Gastroesophageal sphincter (tissue), 4 donors: ENCODE measurements at places on chromosomes 5 and 9.

GRCh38 chr5:158753354-158753753 lies 346.4 kb downstream of the EBF1 start:
- no peak for ATAC-seq

DNA sequence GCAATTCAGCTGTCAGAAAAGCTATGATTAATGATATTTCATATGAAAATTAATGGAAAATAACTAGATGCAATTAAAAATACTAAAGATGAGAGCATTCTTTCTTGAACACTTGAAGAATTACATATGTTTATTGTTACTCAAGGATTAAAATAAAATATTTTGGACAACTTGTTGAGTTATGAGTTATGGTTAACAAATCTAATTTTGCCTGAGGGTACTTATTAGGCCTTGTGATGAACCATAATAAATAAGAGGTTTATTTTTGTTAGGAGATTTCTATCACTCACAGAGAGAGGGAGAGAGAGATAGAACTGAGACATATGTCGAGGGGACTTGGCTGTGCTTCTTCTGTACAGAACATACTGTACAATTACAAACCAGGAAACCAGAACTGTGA lies 183.7 kb downstream of the ISL1 start:
- ATAC-seq = no peak

GRCh38 chr9:526904-527591 lies 312.4 kb downstream of the DOCK8 start:
- ATAC-seq = no peak

DNA sequence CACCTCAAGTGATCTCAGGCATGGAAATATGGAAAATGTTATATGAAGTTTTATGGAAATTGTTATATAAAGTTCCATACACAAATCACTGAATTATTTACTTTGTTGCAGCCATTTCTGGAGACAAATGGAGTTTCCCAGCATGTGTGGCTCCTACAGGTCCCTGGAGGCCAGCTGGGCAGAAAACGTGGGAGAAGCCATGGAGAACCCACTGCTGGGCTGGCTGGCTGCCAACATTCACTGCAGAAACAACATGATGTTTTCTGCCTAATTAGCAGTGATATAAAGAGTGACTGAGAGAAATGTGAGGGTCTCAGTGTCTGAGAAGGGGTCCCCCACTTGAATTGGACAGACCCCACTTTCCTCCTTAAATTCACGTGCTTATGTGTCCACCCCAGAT lies 208.8 kb upstream of the IRX2 start:
- ATAC-seq = no peak

- peak; percentile 84 for ATAC-seq
Measured at GRCh38 chr5:179393078-179393477, 47.8 kb upstream of the ADAMTS2 start.

DNA sequence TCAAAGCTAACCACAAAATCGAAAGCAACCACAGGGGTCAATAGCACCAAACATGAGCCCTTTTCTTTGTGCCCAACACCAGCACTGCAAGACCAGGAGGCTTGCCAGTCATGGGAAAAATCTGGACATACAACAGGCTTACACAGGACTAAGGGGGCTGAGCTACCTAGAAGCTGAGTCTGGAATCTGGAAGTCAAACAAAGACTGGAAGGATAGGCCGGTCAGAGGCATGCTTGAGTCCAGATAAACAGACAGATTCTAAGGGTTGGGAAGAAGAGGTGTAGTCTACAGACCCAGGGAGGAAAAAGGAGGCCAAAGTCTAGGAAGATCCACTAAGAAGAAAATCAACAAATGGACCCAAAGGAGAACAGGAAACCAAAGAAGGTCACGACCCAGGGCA lies 73.3 kb downstream of the MYO10 start:
- no peak for ATAC-seq

DNA sequence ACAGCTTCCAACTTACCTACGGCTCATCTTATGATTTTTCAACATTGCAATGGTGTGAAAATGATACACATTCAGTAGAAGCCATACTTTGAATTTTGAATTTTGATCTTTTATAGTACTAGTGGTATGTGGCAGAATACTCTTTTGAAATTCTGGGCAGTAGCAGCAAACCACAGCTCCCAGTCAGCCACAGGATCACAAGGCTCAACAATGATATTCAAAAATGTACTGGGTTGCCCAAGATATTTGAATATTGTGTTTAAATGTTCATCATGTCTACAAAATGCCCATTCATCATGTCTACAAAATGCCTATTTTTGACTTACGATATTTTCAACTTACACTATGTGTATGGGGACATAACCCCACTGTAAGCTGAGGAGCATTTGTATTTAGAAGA lies 81.3 kb upstream of the PRR16 start:
- no peak for ATAC-seq

DNA sequence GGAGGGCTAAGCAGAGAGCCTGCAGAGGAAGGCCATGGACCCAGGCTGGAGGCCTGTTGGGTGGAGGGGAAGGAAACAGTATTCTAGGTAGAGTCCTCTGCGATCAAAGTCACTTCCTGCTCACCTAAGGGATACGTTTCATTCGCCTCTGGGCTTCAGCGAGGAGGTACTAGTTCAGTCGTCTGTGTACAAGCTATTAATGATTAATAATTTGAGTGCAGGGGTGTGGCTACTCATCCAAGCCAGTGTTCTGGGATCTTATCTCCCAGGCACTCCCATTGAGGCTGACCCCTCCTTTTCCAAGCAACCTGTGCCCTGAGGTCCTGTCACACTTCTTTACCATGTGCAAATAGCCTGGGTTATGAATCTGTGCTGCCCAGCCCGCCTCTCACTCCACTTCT lies 25.2 kb downstream of the RALGPS1 start:
- no peak for ATAC-seq
